ENCODE measurements at places on chromosomes 5 and 9.

- DNase-seq: no peak
Measured at GRCh38 chr9:5355817-5356216, 16.1 kb upstream of the RLN1 start.

DNA sequence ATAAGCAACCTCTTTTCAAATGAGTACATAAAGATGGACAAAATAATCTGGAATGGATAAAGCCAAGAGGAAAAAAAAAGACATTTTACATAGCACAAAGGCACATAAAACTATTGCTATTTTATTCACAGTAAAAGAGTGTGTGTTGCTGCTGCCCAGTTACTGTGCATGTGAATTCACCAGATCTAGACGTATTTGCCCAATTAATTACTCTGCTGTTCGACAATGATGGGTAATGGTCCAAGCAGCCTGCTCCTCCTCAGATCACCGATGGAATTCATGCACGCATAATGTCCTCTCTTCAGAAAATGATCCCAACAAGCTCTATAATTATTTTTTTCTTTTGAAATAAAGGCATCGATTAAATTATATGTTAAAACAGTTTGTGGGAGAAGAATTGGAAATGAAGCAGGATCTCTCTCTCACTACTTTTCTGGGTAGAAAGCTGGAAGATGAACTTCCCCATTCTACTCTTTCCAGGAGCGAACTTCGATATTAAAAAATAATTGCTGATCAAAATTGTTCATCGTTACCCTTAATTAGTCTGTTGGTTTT, 357.4 kb upstream of the CCNH start:
- DNase-seq: no peak

DNA sequence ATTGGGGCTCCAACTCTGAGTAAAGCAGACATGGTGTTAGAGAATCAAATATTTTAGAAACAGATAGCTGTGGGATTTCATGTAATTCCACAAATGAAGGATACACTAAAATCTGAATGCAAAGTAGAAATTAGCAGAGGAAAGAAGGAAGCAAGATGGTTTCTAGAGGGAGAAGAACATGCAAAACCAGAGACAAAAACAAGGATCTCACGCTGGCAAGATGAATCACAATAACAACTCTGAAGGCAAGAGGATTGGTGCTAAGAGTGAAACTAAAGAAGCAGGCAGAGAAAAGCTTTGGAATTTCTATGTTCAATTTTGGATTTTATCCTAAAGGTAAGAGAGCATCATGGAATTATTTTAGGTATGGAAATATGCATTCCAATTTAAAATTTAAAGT, 857.2 kb upstream of the COX7C start:
- DNase-seq: no peak

GRCh38 chr5:93621327-93621798, 38.3 kb downstream of the NR2F1 start:
- DNase-seq: peak; percentile 61

DNA sequence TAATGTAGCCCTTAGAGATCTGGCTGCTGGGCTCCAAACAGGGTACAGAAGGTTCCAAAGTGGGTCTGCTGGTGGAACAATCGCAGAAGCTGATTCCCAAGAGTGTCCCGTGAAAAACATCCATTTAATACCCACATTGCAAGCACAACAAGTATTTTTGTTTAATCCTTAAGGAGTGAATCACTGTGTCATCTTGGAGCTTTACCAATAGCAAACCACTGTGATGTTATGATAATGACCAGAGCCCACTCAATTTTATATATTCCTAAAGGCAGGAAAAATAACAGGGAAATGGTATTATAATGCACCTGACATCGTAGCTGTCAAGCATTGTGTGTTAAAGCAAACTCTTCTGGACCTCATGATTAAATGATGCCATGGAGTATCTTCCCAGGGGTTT, 291.9 kb downstream of the FBXL7 start:
- DNase-seq: peak; percentile 46

DNA sequence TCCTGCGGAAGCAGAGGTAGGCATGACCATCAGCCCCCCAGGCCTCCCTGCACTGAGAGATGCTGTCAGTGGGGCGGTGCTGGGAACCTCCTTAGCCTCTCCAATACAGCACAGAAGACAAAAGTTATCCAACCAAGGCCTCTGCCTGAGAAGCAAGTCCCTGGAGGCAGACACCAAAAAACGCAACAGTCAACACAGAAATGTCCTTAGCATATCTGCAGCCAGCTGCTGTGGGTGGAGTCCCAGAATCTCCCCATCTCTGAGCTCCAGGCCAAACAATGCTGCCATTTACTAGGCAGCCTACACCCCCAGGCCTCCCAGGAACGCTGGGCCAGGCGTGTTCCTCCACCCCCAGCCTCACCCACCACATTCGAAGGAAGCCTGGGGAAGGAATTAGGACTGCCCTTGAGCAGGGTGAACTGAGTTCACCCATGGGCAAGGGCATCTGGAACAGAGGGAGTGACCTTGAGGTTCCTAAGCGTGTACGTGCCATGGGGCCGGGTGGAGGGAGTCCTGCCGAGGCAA, 43.7 kb downstream of the STK10 start:
- DNase-seq: peak; percentile 41

DNA sequence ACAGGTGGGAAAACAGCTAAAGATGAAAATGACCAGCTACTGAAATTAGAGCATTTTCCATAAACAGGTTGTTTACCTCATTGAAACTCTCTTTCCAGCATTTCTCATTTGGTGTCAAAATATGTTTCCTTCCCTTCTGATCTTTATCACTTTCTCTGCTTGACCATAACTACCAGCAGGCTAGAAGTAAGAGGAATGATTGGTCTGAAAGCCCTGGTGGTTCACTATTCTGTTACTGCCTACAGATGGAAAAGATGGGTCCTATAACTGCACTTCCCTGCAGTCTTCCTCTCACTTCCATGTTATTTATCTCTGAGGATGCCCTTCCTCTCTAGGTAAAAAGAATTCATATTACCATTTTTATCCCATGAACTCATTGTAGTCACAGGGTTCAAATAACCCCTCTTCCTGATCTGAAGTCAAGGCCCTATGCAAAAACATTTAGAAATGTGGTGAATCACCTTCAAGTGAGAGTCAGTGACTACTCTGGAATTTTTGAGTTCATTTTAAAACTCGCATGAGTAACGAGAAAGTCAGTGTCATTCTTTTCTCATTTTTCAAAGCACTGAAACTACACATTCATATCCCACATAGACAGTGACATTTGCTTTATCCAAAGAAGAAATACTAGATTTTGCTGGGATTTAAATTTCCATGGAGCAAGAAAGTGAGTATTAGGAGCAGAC, 51.7 kb downstream of the ZNF474 start:
- peak; percentile 82 for DNase-seq

DNA sequence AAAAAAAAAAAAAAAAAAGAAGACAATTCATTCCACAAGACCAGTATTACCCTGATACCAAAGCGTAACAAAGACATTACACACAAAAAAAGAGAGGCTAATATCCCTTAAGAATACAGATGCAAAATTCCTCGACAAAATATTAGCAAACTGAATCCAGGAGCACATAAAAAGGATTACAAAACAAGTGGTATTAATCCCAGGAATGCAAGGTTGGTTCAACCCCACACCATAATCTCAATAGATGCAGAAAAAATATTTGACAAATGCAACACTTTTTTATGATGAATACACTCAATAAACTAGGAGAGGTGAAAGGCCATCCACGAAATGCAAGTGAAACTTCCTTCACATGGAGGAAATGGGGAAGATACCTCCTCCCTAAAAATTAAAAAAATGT, 80.1 kb upstream of the TLR4 start:
- DNase-seq: no peak

- DNase-seq: no peak
Measured at GRCh38 chr5:151058891-151059489, 21.8 kb downstream of the TNIP1 start.

DNA sequence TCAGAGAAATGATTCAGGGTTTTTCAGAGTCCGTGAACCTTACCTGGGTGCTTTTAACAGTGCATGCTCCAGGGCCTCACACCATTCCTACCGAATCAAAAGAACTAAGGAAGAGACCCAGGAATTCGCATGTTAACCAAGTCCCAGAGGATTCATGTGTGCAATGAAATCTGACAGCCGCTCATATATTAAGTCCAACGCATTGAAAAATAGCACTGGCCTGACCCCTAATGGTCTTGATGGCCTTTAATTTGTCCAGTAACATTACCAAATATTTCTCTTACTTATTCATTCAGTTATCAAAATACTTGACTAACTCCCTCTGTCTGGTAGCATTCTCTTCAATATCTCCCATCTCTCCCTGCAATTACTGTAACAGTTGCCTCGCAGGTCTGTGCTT, 55.0 kb upstream of the MARCHF11 start:
- DNase-seq: peak; percentile 10

DNA sequence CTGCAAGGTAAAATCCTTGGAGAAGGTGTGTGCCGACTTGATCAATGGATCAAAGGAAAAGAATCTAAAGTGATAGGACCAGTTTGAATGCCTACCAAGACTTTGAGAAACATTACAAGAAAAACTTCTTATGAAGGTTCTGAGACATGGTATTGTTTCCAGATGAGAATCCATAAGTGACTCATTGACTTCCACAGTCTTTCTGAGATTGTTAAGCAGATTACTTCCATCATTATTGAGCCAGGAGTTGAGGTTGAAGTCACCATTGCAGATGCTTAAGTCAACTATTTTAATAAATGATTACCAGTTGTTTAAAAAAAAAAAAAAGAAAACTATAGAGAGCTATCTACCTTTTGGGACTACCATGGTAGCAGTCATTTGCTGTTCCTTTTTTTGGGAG, 7.0 kb downstream of the LNPEP start:
- DNase-seq: no peak

All from A172 (cell line).